ENCODE measurements at places on chromosomes 4 and X.

- no peak for DNase-seq
Observed at GRCh38 chr4:29052266-29052665, 1667.9 kb upstream of the PCDH7 start.

- no peak for DNase-seq
Observed at GRCh38 chrX:46125111-46125510, 420.1 kb downstream of the ZNF674 start.

DNA sequence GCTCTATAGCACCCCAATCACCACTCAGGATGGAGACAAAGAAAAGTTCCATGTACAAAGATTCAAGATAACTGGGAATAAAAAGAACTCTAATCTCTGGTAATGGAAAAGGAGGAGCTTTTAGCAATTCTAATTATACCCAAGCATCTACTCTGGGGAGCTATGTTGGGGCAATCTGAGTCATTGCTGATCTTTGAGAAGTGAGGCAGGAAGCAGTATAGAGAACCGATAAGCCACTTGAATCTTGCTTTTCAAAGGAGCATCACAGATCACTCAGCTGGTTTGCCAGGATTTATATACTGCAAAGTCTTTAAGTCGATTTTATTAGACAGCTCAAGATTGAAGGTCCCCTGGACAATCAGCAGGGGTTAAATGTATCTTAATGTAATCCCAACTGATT, 220.0 kb downstream of the ENOX2 start:
- DNase-seq, result no peak

GRCh38 chrX:107654872-107655761, 26.8 kb downstream of the PRPS1 start:
- peak; percentile 41 for DNase-seq

GRCh38 chrX:149830192-149830873, 48.6 kb downstream of the MAGEA9 start:
- no peak for DNase-seq

DNA sequence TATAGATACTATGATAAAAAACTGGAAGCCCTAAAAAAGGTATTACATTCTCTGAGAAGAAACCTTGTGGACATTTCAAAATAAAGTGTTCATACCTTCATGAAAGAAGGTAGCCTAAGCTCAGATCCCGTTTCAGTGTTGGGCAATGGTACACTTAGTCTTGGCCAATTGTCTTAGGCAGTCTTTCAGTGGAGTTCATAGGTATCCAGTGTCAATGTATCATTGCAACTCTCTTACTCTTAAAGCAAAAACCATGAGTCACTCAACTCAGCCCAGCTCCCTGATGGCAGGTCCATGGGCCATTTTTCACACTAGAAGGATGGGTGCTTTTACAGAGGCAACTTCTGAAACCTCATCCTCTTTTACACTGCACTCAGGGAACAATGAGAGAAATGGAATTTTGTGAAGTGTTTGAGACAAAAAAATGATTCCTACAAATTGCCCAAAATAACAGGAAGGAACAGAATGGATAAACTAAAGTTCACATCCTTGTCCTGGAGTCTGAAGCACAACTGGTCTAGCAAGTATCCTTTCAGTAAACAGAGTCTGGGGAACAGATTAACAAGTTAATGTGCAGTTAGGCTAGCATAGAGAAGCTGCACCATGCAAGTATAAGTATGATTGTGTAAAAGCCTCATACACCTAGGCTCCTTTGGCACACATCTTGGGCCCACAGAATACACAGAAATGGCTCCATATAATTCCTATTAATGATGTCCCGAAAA, 7.0 kb upstream of the ZNF827 start:
- no peak for DNase-seq

DNA sequence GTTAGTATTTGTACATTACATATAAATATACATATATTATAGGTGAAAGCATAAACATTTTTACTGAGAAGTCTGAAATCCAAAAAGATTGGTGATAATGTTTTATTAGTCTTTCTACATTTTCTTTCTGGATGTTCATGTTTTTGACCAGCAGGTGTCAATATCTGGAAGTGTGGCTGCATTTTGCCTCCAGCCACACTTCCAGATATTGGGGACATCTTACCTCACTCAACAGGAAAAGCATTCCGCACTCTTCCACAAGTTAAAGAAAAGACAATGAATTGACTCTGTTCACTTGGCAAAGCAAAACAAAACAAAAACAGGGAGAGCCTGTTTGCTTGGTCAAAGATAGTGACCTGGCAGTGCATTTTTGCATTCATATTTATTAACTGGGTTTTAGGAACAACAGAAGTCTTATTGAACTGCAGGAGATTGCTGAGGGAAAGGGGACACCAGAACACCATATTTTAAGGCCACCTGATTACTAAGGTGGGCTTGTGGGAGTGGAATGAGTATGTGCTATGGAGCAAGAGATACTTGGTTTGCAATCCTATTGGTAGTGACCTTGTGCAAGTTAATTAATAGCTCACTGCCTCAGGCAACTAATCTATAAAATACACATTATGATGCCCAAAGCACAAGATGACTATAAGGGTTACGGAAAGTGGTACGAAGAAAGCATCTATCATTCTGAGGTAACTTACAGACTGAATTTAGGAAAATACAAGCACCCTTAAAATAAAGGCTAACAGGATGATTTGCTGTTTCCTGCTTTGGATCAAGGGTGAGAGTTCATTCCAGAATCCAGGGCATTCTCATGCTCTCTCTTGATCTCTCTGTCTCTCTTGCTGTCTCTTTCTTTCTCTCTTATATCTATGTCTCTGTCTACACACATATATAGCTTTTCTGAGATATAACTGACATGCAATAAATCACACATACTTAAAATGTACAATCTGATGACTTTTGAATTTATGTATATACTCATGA, 389.9 kb upstream of the EMCN start:
- DNase-seq, result no peak

DNA sequence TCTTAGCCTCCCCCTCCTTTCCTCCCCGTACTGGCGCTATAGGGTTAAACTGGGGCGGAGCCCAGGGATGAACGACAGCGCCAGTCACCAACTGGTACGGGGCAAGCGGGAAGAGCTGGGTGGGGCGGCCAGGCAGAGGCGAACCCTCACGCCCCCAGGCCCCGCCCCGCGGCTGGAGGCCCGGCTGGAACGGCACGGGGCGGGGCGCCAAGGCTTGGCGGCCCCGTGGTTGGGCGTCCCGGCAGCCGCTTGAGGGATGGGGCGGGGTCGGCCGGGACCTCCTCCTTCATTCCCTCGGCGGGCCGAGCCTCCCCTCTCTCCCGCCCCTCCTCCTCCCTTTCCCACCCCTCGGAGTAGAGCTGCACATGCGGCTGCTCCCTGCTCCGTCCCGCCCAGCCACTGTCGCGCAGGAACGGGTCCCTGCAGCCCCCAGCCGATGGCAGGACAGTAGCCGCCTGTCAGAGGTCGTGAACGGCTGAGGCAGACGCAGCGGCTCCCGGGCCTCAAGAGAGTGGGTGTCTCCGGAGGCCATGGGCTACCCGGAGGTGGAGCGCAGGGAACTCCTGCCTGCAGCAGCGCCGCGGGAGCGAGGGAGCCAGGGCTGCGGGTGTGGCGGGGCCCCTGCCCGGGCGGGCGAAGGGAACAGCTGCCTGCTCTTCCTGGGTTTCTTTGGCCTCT, at the start of gene EDA:
Gene EDA, plus strand, starts transcription at position 335 of the 678 bp plus-strand sequence.
- DNase-seq, result peak; percentile 49

- no peak for DNase-seq
Observed at GRCh38 chrX:21723084-21723483, 34.8 kb downstream of the SMPX start.

GRCh38 chr4:180436361-180436760, 1806.8 kb upstream of the TENM3 start:
- no peak for DNase-seq

- no peak for DNase-seq
Observed at GRCh38 chrX:154596290-154596929, 11.5 kb downstream of the CTAG1A start.

- no peak for DNase-seq
Observed at GRCh38 chr4:83599183-83599582, 63.3 kb downstream of the GPAT3 start.

GRCh38 chr4:107897823-107898222, 33.5 kb upstream of the CYP2U1 start:
- DNase-seq, result no peak

Measured in stimulated activated CD4-positive, alpha-beta T cell treated with anti-CD3 and anti-CD28 coated beads, TNF-alpha, amount 100 ng/mL, for 4 hours (primary cell).